ENCODE measurements at places on chromosomes 5 and 9.

DNA sequence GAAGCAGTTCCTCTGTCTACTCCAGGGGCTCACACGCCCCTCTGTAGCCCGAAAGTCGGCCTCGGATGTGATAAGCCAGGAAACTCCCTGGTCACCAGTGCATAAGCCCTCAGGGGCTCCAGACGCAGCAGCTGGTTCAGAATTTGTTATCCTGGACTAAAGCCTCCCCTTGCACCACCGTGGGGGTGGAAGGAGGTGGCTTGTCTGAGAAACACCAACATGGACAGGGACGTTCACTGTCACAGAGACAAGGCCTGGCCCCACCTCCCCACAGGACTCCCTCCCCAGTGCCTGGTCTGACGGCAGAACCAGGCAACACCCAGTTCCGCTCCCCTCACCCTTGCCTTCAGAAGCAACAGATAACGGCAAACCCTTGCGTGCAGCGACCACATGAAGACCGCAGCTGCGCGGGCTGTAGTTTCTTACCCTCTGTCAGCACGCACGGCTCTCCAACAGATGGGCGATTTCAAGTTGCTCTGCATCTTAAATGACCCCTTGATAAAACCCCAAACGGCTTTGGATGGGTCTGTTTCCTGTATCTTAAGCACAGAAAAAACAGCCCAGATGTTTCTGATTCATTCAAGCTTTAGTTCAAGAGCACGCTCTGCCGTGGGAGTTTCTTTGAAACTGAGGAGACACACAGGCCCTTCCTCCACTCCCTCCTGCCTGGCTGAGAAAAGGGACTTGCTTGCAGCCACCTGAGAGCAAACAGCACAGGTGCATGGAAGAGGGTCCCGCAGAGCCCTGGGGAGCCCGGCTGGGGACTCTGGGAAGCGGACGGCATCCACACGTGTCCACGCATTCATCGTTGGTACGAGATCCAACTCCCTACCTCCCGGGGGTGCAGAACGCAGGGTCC, 44.7 kb upstream of the NKD2 start:
- no peak for DNase-seq

DNA sequence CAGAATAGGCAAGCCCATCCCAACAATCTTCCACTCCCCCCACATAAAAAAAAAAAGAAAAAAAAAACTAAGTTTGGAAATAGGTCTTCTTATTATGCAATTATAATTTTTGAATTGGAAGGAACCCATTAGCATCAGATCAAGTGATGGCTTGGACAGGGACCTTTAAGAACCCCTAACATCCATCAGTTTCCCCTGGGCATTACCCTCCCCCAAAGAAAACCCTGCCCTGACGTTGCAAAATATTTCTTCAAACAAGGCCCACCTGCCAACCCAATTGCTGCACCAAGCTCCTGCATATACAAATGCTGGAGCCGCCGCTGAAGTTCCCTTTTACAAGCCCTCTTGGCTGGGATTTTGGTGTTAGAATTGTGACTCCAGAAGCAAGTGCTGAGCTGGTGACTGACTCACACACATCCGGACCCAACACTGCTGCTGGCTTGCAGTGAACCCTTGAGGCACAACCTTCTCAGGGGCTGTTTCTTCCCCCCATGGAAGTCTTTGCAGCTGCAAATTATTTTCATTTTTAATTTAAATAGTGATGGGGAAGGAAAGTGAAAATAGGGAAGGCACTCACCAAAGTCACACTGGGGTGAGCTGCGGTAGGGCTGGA, 56.1 kb upstream of the AFAP1L1 start:
- DNase-seq = no peak

GRCh38 chr5:880816-881550, 11.6 kb downstream of the BRD9 start:
- DNase-seq = no peak

DNA sequence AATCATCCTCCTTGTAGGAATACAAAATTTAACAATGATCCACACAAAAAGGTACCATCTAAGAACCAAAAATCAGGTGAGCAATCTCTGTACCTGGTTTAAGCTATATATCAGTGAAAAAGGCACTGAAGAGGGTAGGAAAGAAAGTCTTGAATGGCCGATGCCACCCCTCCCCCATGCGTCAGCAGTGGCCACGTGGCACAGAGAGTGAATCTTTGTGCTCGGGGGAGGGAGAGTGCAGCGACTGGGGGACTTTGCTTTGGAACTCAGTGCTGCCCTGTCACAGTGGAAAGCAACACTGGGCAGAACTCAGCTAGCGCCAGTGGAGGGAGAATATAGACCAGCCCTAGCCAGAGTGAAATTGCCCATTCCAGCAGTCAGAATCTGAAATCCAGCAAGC, 28.3 kb upstream of the PDE4D start:
- no peak for DNase-seq

DNA sequence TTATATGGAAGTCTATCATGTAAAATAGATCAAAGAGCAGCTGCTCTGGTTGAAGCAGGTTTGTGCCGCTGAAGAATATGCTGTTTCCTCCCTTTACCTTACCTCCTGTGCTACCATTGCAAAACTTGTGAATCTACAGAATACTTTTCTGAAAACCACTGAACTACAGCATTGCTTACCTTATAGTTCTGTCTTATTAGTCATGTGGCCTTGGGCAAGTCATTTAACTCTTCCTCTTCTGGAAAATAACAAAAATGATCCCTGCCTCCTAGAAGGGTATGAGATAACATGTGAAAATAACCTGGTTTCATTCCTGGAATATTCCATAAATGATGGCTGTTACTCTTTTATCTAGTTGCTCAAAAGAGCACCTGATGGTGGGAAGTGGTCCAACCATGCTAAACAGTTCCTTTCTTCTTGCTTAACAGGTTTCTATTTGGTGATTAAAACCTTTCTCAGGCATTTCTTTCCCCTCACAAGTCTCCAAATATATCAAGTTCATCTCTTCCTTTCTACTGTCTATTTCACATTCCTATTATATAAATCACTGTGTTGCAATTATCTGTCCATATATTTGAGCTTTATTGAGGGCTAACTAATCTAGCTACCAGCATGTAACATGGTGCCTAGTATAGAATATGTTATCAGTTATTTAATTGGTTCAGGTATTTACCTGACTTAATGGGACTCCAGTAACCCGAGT, 15.0 kb downstream of the TRIM32 start:
- no peak for DNase-seq

DNA sequence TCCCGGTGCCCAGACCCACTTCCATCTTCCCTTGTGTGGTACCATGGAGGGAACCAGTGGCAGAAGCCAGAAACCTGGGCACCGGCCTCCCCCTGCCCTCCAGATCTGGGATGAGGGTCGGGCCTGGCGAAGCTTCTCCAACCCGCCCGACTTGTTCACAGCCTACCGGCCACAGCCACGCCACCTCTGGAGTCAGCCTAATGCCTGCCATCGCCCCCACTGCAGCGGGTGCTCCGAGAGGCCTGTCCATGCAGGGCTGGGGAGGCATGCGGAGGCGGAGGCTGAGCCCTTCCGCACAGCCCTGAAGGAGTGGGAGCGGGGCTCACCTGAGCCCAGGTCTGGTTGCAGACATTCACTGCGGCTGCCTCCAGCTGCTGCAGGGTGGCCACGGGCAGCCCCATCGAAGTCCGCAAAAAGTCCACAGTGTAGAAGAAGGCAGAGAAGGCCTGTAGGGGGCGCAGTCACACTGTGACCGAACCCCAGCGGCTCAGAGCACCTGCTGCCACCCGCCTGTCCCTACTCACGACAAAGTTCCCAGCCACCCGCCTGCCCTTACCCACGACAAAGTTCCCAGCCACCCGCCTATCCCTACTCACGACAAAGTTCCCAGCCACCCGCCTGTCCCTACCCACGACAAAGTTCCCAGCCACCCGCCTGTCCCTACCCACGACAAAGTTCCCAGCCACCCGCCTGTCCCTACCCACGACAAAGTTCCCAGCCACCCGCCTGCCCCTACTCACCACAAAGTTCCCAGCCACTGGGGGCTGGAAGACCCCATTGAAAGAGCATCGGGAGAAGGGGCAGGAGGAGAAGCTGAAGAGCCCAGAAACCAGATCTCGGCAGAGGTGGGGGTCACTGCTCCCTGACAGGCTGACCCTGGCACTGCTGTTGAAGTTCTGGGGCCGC, 3.8 kb upstream of the NPDC1 start:
- DNase-seq = peak; percentile 71

GRCh38 chr5:66647146-66647856, 51.1 kb downstream of the MAST4 start:
- DNase-seq = no peak

DNA sequence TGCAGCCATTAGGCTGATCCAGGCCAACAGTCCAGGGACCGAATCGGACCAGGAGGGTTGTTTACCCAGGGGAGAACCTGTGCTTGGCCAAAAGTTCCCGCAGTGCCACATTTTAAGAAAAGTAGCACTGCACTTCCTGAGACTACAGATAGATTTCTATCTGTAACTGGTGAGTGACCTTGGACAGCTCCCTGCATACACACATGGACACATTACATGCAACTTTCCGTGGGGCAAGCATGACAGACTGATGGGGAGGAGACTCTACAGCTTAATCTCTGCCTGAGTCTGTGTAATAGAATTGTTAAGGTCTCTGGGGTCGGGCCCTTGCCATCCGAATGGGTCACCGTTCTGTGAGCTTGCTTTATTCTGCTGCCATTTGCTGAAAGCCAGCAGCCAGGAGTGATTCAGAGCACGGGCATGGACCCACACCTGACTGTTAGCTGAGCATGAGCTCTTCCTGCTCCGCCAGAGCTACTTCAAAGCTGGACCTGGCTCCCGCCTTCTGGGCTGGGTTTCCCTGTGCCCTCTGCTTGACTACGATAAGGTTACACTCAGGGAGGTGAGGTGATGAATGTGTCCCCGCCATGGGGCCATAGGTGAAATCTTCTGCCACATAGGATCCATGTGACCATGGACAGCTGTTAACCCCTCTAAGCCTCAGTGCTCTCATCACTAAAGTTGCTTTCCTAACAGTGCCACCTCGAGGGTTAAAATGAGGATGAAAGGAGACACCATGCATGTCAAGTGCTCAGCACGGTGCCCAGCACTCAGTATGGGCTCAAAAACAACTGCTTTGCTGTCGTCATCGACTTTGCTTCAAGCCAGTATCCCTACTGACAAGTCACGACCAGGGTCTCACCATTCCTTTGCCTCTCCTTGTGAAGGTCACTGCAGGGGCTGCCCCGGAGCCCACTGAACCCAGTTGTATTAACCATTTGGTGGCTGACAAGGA, 200.0 kb downstream of the MELK start:
- no peak for DNase-seq

DNA sequence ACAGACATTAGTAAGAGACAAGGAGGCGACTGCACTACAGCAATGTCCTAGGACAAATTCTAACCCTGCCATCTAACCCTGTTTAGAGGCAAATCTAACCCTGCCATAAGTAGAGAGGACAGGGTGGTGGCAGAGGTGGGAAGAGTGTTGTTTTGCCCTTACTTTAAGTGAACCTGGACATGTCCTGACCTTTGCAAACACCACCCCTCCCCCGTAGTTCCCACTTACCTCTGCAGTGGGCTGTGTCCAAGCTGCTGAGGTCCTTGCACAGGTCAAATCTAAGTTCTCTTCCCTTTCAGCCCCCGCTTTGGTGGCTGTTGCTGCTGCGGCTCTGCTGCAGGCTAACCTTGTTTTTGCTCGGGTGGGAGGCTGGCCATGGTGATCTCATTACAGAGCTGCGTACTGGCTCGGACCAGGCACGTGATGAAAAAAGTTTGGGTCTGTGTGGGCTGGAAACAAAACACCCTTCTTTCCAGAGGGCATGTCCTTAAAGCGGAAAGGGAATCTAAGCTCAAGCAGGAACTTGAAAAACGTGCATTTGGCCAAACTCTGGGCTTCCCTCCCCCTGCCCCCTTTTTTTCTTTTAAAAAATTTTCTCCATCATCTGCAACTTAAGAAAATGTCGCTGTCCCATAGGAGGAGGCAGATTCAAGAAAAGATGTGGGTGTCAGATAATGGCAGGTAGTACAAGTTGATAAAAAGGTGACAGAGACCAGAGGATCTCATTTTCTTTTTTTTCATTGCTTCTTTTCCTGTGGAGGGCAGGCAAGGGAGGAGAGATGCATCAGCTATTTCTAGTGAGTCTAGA, at the start of gene FAXDC2:
Gene FAXDC2, minus strand, starts transcription at position 349 of the 808 bp plus-strand sequence. CDS start 12,425 bp downstream, outside the sequence.
- peak; percentile 60 for DNase-seq

- DNase-seq = no peak
These were observed 152.4 kb upstream of the RAPGEF1 start for GRCh38 chr9:131892162-131892707.

DNA sequence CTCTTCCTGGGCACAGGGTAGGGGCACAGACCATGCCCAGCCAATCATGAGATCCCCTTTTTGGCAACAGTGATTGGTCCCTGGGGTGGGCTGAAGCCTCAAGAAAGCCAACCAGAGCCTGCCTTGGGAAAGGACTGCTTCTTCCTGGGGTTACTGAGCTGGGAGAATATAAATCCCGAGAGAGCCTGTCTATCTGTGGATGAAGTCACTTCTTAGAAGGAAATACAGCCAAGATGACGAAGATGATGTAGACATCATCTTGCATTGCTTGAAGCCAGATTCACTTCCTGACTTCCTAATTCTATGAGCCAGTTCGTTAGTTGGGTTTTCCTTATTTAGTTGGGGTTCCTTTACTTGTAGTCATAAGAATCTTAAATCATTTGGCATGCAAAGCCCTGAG, 50.1 kb upstream of the PWWP2A start:
- DNase-seq = no peak

GRCh38 chr5:171813813-171814490, 28.3 kb downstream of the SMIM23 start:
- DNase-seq = no peak

DNA sequence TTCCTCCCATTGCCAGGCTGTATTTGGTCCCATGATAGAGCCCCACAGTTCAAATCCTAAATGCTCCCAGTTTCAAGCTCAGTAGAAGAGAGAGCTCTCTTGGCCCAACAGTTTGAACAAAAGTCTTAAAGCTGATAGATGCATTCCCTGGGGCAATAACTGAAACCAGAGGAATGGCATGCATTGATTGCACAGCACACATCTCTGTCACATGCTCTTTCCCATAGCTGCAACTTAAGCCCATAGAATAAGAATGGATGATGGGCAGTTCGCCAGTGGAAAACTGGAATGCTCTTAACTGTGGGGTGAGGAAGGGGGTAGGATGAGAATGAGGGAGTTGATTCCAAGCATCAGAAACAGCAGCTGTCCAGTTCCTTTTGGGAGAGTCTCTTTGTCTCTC, 1942.4 kb upstream of the WWC1 start:
- no peak for DNase-seq

GRCh38 chr9:127384901-127385300, 12.1 kb upstream of the SLC2A8 start:
- no peak for DNase-seq

GRCh38 chr9:105245891-105246161, 1.4 kb downstream of the SLC44A1 start:
- DNase-seq = no peak

DNA sequence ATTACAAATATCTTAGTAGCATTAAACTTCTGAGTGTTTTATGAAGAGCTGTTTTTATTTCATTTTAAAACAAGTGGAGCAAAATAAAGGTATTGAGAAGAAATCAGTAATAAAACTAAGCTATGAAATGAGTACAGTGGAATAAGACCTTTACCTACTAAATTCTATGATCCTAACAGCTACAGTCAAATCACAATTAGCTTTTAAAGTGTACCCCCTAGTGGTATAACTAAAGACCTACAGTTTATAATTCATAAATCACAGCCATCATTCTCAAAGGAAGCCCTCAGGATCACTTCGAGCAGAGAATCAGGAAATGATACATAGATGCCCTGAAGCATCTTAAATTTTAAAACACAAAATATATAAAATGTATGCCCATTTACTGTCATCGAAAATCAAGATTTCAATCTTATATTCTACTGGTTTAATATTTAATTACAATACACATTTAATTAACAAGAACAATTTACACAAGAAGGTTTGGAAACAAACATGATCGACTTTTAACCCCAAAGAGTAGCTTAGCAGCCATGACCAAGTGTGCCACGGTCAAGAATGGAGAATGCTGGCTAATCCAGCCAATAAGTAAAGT, 12.3 kb downstream of the CCNH start:
- peak; percentile 18 for DNase-seq

GRCh38 chr5:88997937-88998336, 115.0 kb upstream of the MEF2C start:
- DNase-seq = no peak
